ENCODE measurements at places on chromosomes 16 and 17.

DNA sequence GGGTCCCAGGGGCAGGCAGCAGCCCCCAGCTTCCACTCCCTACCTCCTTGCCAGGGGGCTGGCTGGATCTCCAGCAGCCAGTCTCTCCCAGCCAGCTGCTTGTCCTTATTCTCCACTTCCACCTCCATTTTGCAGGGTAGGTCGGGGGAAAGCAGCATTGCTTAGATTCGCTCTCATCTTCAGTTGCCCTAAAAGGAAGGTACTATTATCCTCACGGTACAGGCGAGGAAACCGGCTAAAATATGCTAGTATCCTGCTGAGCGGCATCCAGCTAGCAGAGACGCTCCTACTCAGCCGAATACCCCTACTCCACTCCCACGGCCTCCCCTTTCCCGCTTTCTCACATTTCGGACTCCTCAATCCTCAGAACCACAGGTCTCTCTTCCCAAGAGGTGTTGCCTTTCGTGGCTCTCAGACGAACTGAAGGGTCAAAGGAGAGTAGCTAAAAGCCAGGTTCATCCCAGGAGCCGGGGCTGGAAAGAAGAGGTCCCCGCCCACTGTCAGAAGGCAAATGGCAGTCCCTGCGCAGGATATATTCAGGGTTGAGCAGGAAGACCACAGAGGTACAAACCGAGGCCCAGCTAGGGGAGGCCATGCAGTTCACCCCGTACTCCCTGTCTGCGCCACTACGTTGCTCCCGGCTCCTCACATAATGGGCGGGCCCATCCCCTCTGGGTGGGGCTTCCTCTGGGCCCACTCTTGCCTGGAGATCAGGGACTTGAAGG, 1.7 kb upstream of the RAB11FIP4 start:
- DNase-seq = no peak

DNA sequence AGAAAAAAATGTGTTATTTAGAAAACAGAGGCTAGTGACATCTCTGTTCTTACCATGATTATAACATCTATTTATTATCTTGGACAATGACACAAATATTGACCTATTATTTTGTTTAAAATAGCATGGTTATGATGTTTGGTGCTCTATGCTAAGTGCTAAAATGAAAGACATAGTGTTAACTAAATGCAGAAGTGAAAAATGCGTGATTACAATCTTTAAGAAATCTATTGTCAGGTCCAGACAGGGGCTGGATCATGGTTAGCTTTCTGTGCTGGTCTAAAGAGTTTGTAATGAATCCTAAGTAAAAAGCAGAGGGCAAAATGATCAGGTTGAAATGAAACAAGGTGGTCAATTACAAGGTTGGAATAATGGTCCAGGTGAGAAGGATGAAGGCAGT, 622 bp upstream of the KRT28 start:
- DNase-seq = no peak

DNA sequence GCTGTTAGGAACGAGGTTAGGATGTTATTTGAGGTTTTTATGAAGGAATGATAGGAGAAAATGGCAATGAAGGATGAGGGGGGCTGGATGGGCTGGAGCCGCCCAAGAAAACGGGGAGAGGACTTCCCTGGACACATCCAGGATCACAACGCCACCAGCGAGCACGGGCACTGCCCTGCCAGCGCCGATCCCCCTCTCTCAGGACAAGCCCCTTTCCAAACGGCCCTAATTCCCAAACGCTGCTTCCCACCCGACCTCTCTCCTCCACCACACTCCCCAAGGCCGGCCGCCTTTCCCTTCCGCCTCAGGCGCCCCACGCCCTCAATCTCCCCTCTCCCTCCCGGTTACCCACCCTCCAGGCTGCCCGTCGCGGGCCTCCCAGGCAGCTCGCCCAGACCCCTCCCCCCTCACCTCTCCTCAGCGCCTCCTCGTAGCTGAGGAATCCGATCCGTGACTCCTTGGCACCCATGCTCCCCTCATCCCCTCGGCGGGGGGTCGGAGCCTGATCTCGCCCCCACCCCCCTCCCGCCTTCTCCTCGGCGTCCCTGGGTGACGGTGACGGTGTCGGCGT, 377 bp downstream of the USP32 start:
- no peak for DNase-seq

DNA sequence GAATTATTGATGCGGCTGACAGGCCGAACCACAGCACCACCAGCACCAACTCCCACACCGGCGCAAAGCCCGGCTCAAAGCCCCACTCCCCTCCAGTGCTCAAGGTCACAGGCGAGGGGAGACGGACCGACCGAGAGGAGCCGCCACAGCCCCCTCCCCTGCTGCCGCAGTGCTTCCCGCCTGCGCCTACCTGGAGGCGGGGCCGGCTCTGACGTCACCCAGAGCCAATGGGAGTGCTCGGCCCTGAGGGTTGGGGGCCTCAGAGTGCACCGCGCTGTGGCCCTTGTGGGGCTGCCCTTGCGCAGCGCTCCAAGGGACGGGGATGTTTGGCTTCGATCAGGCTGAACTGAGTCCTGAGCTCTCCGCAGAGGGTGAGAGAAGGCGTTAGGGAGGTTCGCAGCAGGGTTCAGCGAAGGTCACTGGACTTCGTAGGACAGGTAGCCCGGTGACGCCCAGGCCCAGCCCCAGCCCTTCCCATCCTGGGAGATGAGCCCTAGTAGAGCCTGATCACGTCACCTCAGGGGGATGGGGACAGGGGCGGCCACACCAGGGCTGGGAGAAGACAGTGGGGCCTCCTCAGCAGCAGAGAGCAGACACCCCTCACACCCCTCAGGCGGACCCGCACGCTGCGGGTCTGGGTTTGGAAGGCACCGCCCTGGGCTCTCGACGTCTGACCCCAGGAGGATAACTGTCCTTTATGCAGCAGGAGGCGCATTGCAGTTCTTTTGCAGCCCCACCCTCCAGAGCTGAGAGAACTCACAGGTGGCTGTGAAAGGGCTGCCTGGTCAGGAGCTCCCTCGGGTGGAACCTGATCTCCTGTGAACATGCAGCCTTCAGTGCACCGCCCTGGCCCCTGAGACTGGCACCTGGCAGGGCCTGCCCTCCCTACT, 1.5 kb downstream of the NDRG4 start:
- DNase-seq = peak; percentile 51

DNA sequence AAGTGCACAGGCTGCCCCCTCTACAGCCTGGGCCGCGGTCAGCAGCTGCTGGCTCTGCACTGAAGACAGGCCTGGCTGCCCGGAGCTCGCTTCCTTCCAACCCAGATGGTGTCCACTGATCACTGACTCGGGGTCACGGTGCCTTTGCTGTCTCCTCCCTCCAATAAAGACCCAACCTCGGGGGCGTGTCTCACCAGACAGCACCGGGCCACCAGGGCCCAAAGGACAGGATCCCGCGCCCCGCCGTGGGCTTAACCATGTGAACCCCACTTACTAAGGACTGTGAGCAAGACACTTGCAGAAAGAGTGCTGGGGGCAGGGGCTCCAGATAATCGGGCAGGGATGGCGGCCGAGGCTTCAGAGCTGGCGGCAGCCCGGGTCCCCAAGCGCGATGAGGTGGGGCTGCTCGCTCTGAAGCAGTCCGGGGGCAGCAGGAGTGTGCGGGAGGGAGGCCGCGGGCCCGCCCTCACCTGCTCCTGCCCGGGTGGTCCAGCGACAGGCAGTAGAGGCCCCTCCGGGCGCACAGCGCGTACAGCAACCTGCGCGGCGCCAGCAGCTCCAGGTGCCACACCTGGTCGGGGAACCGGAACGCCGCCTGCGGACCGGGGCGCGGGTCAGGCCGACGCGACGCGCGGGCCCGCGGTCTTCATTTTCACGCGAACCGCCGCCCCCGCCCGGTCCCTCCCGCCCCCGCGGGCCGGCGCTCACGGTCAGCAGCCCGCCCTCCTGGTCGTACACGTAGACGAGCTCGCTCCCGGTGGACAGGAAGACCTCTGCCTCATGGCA, 502 bp downstream of the FAAP100 start:
- DNase-seq = no peak

DNA sequence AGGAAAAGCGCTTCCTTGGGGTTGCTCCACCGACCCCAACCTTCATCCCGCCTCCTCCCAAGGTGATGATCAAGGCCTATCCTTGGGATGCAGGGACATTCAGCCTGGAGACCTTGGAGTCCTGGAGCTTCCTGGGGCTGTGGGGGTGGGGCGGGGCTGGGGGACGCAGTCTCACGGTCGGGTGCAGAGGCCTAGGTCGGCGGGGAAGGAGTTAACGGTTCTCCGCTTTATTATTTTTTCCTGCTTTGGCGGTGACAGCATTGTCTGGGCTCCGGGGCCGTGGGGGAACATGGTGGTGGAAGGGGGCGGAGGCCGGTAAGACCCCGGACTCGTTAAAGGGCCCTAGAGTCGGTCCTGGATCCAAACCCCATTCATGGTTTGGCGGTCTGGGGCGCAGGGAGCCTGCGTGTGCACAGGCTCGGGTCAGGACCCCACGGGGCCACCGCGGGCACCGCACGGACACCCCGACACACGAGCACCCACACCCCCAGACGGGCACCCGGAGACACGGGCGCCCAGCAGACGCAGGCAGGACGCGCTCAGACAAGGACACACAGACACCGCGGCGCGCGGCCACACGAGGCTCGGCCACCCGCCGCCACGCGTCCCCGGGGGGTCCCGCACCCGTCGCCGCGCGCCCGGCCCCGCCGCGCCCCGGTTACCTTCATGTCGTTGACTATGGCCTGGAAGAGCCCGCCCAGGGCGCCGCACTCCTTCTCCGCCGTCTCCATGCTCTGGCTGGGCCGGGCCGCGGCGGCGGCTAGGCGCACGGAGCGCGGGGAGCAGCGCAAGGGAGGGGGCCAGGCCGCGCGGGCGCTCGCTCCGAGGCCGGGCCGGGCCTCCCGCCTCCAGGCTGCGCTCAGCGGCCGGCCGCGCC, 554 bp downstream of the MTSS2 start:
- DNase-seq = no peak

GRCh38 chr16:27722892-27723450, 173.0 kb downstream of the KATNIP start:
- no peak for DNase-seq

- peak; percentile 48 for DNase-seq
Observed at GRCh38 chr17:38879878-38880665, 10.2 kb downstream of the LASP1 start.

- no peak for DNase-seq
Observed at GRCh38 chr17:48285614-48286013, 144.4 kb downstream of the SKAP1 start.

DNA sequence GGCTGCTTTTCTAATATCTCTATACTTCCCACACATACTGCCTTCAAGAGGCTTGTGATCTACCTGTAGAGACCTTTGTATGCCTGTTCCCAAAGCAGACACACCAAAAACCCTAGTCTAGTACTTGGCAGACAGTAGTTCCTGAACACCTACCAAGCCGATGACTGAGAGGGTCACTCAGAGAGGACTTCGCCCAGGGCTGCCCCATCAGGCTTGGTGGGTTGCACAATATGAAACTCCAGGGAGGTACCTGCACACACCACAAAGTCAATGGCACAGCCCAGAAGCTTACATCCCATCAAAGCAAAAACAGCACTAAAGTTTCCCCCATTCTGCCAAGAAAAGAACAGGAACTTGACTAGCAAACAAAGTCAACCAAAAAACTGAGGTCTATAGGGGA, 30.3 kb downstream of the ASPA start:
- no peak for DNase-seq

DNA sequence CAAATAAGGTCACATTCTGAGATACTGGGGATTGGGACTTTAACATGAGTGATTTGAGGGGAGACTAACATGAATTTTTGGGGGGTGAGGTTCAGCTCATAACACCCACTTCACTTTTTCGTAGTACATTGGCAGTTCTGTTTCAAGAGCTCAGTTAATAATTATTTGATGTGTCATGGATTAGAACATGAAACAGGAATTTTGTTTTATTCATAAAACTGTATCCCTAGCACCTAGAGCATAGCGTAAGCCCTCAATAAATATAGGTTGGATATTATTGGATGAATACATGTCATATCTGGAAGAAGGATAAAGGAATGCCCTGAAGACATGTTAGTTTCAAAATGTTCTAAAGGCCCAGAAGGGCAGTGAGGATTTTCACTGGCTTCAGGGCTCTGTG, 119.8 kb downstream of the PRKCA start:
- no peak for DNase-seq

DNA sequence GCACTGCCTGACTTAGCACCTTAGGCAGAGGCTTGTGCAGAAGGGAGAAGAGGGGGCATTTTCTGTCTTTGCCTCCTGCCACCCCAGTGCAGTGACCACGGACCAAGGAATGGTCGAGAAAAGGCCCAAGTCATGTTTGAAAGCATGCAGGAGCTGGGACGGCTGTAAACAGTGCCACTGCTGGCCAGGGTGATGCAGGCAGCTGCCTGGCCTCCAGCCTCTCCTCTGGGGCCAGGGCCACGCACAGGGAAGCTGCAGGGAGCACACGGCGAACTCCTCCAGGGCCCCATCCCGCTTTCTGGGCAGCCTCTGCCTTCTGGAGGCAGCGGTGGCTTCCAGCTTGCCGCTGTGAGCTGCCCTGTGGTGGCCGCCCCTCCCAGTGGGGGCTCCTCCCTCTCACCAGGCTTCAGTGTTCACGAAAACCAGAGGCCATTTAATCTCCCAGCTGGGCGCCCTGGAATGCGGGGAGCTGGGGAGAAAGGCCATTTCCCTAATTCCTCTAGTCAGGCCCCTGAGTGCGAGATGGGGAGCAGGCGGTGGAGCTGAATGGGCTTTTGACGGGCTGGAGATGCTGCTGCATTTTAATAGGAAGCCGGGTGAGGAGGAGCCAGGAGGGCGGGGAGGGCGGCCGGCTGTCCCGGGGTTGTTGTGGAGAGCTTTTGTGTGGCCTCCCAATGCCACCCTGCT, 28.7 kb upstream of the DNAI2 start:
- no peak for DNase-seq

DNA sequence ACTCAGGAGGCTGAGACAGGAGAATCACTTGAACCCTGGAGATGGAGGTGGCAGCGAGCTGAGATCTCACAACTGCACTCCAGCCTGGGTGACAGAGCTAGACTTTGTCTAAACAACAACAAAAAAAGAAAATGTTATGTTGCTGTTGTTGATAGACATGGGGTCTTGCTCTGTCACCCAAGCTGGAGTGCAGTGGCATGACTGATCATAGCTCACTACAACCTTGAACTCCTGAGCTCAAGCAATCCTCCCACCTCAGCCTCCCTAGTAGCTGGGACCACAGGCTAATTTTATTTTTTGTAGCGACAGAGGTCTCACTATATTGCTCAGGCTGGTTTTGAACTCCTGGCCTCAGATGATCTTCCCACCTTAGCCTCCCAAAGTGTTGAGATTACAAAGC, 20.0 kb downstream of the FBXO47 start:
- no peak for DNase-seq

DNA sequence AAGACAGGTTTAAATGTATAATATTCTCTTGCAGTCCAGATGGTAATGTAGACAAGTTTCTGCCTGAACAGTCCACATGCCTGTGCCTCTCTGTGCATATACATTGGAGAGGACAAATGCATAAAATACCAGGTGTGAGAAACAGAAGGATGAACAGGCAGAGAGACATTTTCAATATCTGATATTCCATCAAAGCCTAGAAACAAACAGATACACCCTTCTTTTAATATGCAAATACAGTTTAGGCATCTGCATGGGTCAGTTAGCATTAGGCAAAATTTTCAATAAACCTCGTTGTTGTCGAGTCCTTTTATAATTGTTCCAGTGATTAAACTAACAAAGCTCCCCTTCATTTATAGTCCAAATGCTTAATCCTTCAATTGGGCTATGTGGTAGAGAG, 897 bp downstream of the OMG start:
- no peak for DNase-seq

Data from hindlimb muscle (tissue), 1 donor.